ENCODE measurements at places on chromosomes 5 and 9.

DNA sequence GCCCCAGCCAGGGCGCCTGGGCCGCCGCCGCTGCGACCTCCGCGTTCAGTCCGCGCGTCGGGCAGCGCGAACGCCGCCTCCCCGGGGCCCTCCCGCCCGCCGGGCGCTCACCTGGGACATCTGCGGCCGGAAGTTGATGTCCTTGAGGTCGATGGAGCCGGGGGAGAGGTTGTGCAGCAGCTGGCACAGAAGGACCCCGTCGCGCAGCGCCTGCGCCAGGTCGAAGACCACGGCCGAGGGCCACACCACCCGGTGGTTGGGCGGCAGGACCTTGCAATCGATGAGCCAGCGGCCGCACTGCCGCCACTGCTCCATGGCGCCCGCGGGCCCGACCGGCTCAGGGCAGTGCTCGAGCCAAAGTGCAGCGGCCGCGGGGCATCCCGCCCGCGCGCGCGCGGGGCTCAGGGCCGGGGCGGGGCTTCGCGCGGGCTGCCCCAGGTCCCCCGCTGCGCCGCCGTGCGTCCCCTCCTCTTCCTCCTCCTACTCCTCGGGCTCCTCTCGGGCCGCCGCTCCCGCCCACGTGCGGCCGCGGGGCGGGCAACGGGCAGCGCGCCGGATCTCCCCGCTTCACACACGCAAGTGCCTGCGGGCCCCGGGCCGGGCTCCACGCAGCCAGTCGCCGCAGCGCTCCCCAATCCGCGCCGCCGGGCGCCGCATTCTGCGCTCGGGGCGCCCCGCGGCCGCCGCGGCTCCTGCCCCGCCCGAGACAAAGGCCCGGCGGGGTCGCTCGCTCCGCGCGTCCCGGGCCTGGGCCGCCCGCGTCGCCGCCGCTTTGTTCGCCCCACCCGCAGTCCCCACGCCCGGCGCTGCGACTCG, at the start of gene VAV2:
Gene VAV2 (minus strand): TSS at position 361 of the 816 bp plus-strand sequence. CDS start 46 bp downstream, at position 315.
- peak; percentile 72 for DNase-seq

- no peak for DNase-seq
Observed at GRCh38 chr9:87127978-87128614, 180.8 kb upstream of the GAS1 start.

GRCh38 chr5:177565046-177565445, 10.7 kb upstream of the FAM193B start:
- no peak for DNase-seq

DNA sequence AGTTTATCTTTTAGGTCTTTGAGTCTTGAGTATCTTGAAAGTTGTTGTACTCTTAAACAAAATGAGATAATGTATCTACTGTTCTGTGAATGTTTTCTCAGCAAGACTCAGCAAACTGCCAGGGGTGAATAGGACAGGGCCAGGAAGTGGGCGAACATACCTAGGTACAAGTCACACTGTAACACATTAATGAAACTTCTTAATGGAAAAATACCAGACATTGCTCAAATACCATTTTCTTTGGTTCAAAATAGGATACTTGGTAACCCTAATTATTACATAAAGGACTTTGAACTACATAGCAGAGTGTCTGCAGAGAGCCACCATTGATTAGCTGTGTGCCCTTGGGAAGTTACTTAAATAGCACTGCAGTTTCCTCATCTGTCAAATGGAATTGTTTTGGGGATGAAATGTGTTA, 197.5 kb downstream of the ARHGEF28 start:
- DNase-seq: no peak

GRCh38 chr5:75361310-75361709, 24.3 kb downstream of the HMGCR start:
- no peak for DNase-seq

- no peak for DNase-seq
Observed at GRCh38 chr9:115111874-115112273, 6.1 kb downstream of the TNC start.

DNA sequence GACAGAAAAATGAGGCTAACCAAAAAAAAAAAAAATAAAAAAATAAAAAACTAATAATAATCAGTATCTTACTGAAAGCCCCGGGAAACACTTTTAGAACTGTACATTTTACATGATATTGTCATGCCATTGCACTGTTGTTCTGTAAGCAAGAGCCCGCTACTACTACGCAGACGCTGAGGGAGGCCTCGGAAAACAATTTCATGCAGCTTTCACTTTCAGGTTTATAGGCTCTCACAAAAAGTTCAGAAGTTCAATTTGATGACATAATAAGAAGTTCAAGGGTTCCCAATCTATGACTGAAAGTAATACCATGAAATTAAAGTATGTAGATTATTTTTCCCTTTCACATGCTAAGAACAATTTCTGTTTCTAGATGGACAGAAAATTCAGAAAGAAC, 318.3 kb upstream of the ITGA1 start:
- no peak for DNase-seq

DNA sequence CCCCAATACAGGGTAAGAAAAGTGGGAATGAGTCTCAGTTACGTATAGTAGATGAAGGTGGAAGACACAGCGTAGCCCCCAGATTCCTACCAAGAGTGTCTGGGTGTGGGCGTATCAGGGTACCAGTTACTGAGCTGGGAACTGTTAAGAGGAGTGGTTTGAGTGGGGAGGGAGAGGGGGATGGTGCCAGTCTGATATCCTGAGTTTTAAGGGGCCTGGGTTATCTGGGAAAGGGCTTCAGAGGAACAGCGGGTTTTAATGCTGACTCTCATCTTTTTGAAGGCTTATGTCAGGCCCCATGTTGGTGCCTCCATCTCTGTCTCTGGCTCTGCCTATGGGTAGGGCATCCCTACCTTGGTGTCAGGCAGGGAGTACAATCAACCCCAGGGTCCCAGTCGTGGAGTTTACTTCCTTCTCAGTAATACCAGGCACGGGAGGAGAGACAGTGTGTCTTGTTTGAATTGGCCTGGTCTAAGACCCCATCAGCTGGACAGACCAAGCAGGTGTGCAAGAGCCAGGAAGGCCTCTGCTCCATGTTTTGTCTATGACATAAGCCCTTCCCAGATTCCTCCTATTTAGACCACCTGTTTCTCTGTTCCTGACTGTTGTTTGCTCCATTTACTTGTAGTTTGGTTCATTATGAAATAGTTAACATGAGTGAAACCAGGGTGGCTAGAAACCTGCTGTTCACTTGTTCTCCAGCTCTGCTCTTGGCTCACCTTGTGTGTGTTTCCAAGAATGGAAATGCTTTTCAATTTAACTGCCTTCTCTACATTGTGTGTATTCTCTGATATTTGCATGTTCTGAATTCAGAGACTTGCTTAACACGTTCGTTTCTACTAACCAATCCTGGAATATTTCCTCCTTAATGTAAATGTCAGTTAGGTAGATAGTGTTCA, 125.6 kb downstream of the DAB2IP start:
- no peak for DNase-seq

- no peak for DNase-seq
Observed at GRCh38 chr9:86324901-86325300, 29.3 kb downstream of the TUT7 start.

GRCh38 chr5:112978836-112979235, 2.2 kb downstream of the DCP2 start:
- DNase-seq: no peak

GRCh38 chr5:1174122-1174936, 27.1 kb upstream of the SLC6A19 start:
- peak; percentile 61 for DNase-seq

DNA sequence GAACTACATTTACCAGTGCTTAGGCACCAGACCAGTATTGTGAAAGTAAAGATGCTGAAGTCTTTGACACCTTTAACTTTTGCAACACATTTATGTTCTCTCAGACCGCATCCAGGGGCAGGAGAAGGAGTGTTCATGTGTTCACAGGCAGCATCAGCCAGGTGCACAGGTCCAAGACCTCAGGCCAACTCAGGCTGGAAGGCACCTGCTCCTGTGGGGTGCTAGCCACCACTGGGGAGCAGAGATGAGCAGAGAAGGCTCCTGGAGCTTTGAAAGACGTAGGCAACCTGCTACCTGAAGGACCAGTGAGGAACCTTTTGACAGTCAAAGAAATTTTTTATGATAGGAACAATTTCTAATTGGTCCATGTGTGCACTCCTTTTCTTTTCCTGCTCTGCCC, 35.6 kb downstream of the DAPK1 start:
- no peak for DNase-seq

- no peak for DNase-seq
Observed at GRCh38 chr5:56677690-56678305, 137.6 kb upstream of the MAP3K1 start.

- DNase-seq: no peak
Observed at GRCh38 chr9:78777747-78778146, 480.8 kb downstream of the PSAT1 start.

DNA sequence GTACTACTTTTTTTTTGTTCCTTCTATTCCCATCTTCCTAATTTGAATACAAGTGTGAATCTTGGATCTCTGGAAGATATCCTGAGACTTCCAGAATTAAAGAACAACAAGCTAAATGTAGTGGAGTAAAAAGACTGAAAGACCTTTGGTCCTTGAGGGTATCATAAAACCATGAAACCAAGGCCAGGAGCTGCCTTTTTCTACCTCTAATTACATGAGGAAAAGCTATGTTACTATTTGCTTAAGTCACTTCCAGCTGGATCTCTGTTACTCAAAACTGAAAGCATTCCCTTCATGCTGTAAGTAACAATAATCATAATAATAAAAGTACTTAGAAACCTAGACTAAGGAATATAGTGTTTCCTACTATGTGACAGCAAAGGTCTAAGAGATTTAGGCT, 649.6 kb downstream of the KCTD16 start:
- DNase-seq: no peak

GRCh38 chr9:123940721-123941523, 11.0 kb upstream of the DENND1A start:
- no peak for DNase-seq

DNA sequence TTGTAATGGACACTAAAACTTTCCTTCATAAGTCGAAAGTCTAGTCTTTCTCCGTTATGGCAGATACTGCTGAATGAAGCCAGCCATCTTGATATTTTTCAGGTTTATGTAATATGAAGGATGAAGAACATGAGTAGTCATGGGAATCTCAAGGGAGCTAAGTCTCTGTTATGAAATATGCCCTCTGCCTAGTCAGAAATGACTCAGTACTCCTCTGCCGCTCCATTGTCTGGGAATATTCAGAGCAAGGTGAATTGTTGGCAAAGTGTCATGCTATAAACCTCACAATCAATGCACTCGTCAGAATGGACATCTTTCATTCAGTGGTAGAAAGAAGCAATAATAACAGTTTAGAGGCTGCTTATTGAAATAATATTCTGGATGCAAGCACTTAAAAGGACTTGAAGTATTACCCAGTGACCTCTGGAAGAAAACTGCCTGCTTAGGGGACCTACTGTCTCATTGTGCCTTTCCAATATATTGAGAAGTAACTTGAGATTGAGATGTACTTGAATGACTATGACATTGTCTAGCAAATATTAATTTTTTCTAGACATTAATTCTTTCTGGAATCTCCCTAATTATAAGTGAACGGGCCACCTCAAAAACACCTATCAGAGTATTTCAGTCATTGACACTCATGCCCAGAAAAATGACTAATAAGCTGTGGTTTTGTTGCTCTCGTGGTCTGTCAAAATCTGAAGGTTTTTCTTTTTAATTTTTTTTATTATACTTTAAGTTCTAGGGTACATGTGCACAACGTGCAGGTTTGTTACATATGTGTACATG, 1011.5 kb upstream of the ACO1 start:
- no peak for DNase-seq

- DNase-seq: no peak
Observed at GRCh38 chr5:95670568-95670967, 12.2 kb downstream of the SPATA9 start.

DNA sequence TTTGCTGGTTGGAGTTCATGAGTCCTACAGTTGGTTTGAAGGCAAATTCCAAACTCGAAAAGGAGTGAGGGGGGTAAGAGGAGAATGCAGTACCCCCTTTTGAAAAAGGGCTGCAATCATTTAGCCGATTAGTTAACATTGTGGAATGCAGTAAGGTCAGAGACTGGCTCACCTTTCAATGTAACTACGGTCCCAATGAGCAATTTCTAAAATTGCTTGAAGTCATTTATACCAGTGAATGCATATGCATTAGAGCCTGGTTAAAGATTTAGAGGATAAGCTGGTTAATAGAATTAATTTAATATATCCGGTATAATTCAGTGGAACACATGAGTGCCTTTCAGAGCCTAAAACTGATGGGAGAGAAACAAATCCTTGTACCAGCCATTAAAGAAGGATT, 172.6 kb upstream of the PAPPA start:
- peak; percentile 29 for DNase-seq

- no peak for DNase-seq
Observed at GRCh38 chr5:90585337-90585986, 26.9 kb downstream of the ADGRV1 start.

- peak; percentile 1 for DNase-seq
Observed at GRCh38 chr5:89756955-89757354, 652.6 kb downstream of the CETN3 start.

DNA sequence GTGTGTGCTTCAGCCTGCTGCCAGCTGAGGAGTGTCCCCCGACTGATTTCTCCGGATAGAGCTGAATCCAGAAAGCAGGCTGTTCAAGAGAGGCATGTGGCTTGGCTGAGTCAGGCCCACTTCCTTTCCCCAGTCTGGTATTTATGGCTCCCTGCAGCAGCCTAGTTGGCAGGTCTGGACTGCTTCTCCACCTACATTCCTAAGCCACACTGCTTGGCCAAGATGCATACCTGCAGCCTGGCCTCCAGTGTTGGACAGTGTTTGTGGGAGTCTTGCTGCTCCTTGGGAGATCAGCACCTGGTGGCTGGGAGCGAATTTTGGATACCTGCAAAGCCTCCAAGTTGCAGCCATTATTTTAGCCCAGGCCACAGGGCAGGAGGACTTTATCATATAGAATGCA, 670.8 kb downstream of the ACTL7B start:
- DNase-seq: no peak

DNA sequence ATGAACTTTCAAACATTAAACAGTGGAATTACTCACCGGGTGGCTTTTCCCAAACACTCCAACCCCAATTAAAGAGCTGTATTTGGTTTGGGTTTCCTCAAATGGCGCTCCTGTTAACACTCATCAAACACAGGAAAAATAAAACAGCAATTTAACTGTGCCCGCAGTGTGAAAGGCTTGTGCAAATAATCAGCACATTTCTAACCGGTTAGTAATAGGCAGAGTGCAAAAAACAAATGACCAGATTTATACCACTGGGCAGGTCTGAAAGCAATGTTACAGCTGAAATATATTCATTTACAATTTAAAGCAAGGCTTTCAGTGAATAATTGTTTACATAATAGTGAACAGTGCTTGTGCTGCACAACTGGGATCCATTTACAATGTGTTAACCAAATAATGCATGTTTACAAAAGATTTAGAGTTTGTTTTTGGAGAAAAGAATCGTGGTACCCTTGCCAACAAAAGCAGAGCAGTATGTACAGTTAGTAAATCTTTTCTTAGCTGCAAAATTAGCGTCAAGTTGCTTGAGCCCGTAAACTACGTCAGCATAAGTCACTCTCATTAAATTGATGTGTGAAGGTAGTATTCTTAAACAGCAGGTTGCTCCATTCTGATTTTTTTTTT, 662.9 kb upstream of the ZNF608 start:
- DNase-seq: no peak

DNA sequence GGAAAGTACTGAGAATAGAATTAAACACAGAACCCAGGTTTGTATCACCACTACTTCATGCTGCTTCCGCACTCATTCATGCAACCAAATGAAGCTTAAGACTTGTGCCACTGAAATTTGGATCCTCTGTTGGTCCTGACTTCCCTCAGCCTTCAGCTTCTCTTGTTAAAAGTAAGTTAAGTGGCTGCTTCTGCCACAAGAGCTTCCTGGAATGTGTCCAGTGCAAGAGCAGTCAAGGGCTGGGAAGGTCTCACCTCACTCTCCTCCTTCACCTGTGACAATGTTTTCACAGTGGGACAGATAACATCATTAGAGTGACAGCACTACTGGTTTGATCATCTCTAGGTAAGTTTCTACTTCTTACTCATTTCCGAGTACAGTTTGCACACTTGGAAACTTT, 7.9 kb downstream of the SNCAIP start:
- no peak for DNase-seq

Measured in NCI-H82 (cell line).